A549 treated with ZK216348 at 1 μM for 4 hours (cell line): ENCODE measurements at places on chromosomes 16 and 17. TPM values are rescaled to one million over a fixed set of nuclear protein-coding genes. Genes with fewer than 3 reads are reported as not detected.

The ALOX12B gene
- total RNA-seq = 1.1 to 2.3 TPM (median 1.6 TPM) in 5 replicates

The KRTAP17-1 gene
- total RNA-seq = not detected in 5 replicates

The GFAP gene
- total RNA-seq = 0.56 to 1.4 TPM (median 0.72 TPM) in 5 replicates

The ASIC2 gene
- 1.7 to 3.1 TPM (median 2.0 TPM) in 5 replicates for total RNA-seq

The ZFHX3 gene
- total RNA-seq = 5.1 to 9.9 TPM (median 7.3 TPM) in 5 replicates

The NPIPB13 gene
- total RNA-seq = 0.62 to 3.6 TPM (median 2.0 TPM) in 5 replicates

The CMIP gene
- total RNA-seq = 81.3 to 124 TPM (median 98.7 TPM) in 5 replicates

The MYH8 gene
- total RNA-seq = not detected in 5 replicates

The CTU2 gene
- total RNA-seq = 18.2 to 34.2 TPM (median 33.0 TPM) in 5 replicates

The ABCC11 gene
- total RNA-seq = 0.12 to 0.22 TPM (median 0.17 TPM) in 4 of 5 replicates, not detected in the other

The PERCC1 gene
- not detected in 5 replicates for total RNA-seq

The CTF1 gene
- 0.14 to 0.32 TPM (median 0.30 TPM) in 3 of 5 replicates, not detected in the others for total RNA-seq

The ZNF207 gene
- 217 to 246 TPM (median 236 TPM) in 5 replicates for total RNA-seq

The LITAFD gene
- not detected in 5 replicates for total RNA-seq

The UMOD gene
- not detected in 5 replicates for total RNA-seq

The KRT27 gene
- total RNA-seq = not detected in 5 replicates

The KREMEN2 gene
- 0.85 to 3.2 TPM (median 2.4 TPM) in 5 replicates for total RNA-seq

The TEKT3 gene
- 0.25 TPM in 1 of 5 replicates, not detected in the others for total RNA-seq

The CAMTA2 gene
- total RNA-seq = 24.5 to 43.4 TPM (median 34.9 TPM) in 5 replicates

The DOC2B gene
- total RNA-seq = 1.2 to 2.4 TPM (median 1.7 TPM) in 5 replicates

The AXIN2 gene
- total RNA-seq = 0.69 to 1.5 TPM (median 1.1 TPM) in 5 replicates

The KRTAP4-1 gene
- 0.32 TPM in 1 of 5 replicates, not detected in the others for total RNA-seq
